ENCODE measurements at places on chromosomes 3 and 15. TPM values are rescaled to one million over a fixed set of nuclear protein-coding genes. Genes with fewer than 3 reads are reported as not detected.

NRROS gene
- polyA plus RNA-seq: 0.08 TPM

FETUB gene
- not detected for polyA plus RNA-seq

TGM5 gene
- 0.03 TPM for polyA plus RNA-seq

ZPLD1 gene
- polyA plus RNA-seq: not detected
